H1 (cell line): ENCODE measurements at places on chromosomes 1 and 21.

DNA sequence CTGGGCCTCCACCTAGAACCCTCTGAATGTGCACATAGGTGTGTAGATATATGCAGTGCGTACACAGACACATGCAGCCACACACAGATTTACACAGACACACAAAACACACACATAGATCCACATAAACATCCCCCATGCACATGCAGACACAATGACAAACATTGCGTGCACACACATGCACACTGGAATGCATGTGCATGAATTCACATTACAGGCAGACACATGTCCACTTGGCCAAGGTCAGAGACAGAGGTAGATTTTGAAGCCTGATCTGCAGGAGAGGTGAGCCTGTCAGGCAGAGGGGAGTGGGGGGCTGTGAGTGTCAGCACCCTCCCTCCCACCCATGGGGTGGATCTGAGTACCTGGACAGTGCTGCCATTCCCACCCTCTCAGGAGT lies 338.5 kb downstream of the PTPRU start:
- H3K4me3 ChIP-seq = no peak overlapping the region
- no peaks in the 10 kb centered on the region for H3K36me3 ChIP-seq

DNA sequence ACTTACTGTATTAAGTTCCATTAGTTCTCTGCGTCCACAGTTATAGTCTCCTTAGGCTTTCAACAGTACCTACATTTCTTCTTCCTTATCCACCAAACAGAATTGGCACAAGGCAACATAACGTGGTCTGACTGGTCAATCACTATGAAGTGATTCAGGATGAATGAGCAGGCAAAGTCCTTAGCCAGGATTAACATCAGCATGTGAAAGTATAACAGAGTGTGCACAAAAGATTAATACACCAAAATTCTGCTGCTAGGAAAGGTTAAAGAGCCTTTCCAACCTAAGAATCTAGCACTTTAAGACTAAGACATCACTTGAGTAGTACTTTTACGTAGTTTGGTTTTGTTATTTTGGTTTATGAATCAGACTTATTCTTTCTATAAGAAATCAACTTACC lies 15.8 kb downstream of the DEPDC1 start:
- H3K4me3 ChIP-seq = no peak overlapping the region
- no peak overlapping the region for H3K27ac ChIP-seq
- peaks cover 42% of the 10 kb centered on the region for H3K36me3 ChIP-seq
- no peaks in the 10 kb centered on the region for H3K4me1 ChIP-seq
- no peaks in the 10 kb centered on the region for H3K27me3 ChIP-seq
- no peak for DNase-seq

DNA sequence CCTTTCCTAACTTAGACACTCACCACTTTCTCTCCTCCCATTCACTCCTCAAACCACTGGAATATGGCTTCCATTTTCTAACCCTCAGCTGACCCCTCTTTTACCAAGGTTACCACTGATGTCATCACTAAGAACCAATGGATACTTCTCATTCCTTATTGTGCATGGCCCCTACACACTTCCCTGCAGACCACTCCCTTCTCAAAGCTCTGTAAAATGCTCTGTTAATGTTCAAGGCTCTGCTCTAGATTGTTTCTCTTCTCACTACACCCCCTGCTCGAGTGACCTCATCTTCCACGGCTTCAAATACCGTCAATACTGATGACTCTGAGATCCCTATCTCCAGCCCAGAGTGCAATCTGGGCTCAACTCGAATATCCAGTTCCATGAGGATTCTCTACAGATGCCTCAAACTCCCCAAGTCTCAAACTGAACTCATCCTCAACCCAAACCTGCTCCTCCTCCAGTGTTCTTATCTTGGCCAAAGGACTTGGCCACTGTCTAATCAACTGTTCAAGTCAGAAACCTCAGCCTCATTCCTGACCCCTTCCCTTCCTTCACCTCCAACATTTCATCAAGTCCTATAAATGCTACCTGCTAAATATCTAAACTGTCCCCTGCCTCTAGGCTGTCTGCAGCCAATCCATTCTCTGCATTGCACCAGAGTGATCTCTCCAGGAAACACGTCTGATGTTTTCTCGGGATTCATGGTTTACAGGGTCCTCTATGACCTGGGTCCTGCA lies 41.3 kb upstream of the BMP8B start:
- no peak for DNase-seq
- H3K4me3 ChIP-seq = no peak overlapping the region
- no peaks in the 10 kb centered on the region for H3K27me3 ChIP-seq
- H3K36me3 ChIP-seq = no peaks in the 10 kb centered on the region
- H3K27ac ChIP-seq = no peak overlapping the region
- no peaks in the 10 kb centered on the region for H3K4me1 ChIP-seq

- DNase-seq = no peak
- H3K4me1 ChIP-seq = no peaks in the 10 kb centered on the region
- no peak overlapping the region for H3K4me3 ChIP-seq
- no peak overlapping the region for H3K27ac ChIP-seq
- H3K27me3 ChIP-seq = no peaks in the 10 kb centered on the region
These were observed 11.2 kb downstream of the C4BPA start for GRCh38 chr1:207115269-207115668.

DNA sequence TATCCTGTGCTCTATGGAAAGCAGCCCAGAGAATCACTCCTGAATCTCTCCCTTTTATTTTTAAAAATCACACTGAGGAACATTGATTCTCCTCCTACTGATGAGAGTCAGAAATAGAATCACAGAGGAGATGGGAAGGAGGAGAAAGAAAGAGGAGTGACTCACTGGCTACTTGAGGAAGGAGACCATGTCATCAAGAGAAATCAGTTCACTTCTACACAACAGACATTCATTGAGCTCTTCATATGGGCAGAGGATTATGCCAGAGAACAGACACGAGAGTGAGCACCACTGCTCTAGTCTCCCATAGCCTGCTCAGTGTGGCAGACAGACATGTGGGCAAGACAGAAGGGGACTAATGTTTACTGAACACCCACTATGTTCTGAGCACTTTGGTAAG lies 44.2 kb downstream of the RAB3B start:
- no peaks in the 10 kb centered on the region for H3K4me1 ChIP-seq
- H3K27me3 ChIP-seq = no peaks in the 10 kb centered on the region
- no peaks in the 10 kb centered on the region for H3K36me3 ChIP-seq
- no peak overlapping the region for H3K4me3 ChIP-seq
- no peak for DNase-seq
- H3K27ac ChIP-seq = no peak overlapping the region

- no peaks in the 10 kb centered on the region for H3K27me3 ChIP-seq
- H3K27ac ChIP-seq = no peak overlapping the region
- H3K36me3 ChIP-seq = no peaks in the 10 kb centered on the region
- no peak overlapping the region for H3K4me3 ChIP-seq
- peaks cover 5% of the 10 kb centered on the region for H3K4me1 ChIP-seq
- DNase-seq = no peak
These were observed 23.3 kb downstream of the FCRL2 start for GRCh38 chr1:157753611-157754010.

DNA sequence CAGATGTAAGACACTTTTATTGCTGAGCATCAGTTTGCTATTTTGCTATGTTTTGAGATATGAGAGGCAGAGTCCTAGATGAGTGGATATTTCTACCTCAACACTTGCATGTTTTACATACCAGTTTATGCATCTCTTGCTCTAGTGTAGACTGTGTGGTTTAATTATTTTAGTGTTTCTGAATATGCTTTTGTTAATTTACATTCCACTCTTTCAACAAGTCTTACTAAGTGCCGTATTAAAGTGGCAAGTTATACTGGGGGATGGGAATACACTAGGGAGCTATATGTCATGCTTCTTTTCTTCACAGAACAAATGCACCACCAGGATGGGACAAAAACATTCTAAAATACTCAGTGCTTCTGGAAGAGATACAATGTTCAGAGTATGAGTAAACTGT lies 507.7 kb upstream of the PRMT6 start:
- DNase-seq = no peak
- no peaks in the 10 kb centered on the region for H3K27me3 ChIP-seq
- H3K4me1 ChIP-seq = no peaks in the 10 kb centered on the region
- H3K27ac ChIP-seq = no peak overlapping the region
- H3K36me3 ChIP-seq = no peaks in the 10 kb centered on the region
- no peak overlapping the region for H3K4me3 ChIP-seq

GRCh38 chr1:46862348-46862747 lies 63.5 kb downstream of the CYP4B1 start:
- no peak overlapping the region for H3K4me3 ChIP-seq
- no peaks in the 10 kb centered on the region for H3K27me3 ChIP-seq
- H3K36me3 ChIP-seq = no peaks in the 10 kb centered on the region
- no peaks in the 10 kb centered on the region for H3K4me1 ChIP-seq
- H3K27ac ChIP-seq = no peak overlapping the region

GRCh38 chr1:41537788-41538351 lies 53.4 kb upstream of the EDN2 start:
- H3K36me3 ChIP-seq = no peaks in the 10 kb centered on the region
- H3K27me3 ChIP-seq = no peaks in the 10 kb centered on the region
- no peak overlapping the region for H3K4me3 ChIP-seq
- no peak for DNase-seq
- H3K4me1 ChIP-seq = no peaks in the 10 kb centered on the region

DNA sequence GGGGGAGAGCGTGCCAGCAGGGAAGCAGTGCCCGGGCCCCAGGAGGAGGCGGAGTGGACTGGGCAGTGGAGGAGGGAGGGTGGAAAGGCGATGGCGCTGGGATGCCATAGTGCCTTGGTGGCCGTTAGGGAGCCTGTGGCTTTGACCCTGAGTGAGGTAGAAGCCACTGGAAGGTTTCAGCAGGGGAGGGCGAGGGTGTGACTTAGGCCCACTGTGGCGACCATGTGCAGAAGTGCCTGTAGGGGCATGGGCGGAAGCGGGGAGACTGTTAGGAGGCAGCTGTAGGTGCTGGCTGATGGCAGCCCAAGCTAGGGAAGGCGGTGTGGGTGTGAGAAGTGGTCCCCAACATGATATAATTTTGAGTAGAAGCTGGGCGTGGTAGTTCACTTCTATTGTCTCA lies 28.2 kb downstream of the LHX4 start:
- no peak overlapping the region for H3K4me3 ChIP-seq

- DNase-seq = no peak
- H3K27ac ChIP-seq = no peak overlapping the region
- H3K4me1 ChIP-seq = no peaks in the 10 kb centered on the region
- no peaks in the 10 kb centered on the region for H3K36me3 ChIP-seq
- H3K4me3 ChIP-seq = no peak overlapping the region
These were observed 13.3 kb downstream of the FCRL1 start for GRCh38 chr1:157806431-157807149.

DNA sequence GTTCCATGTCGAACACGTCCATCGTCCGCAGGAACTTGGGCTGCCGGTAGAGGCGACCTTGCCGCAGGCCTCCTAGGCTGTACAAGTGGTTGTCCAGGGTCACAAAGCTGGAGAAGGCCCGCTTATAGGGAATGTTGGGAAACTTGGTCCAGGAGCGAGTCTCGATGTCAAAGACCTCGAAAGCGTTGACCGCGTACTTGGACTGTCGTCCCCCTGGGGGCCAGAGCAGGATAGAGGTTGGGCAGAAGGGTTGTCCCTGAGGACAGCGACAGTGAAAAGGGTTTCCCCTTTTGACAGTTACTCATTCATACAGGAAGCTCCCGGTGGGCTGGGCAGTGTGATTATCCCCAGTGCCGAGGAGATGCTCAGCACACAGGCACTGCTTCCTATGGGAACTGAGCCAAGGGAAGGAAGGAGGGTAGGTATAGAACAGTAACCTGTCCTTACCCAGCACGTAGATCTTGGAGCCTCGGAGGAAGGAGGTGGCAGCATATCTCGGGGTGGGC lies 17.5 kb downstream of the KLHDC8A start:
- H3K4me1 ChIP-seq = no peaks in the 10 kb centered on the region
- H3K27me3 ChIP-seq = peaks cover 22% of the 10 kb centered on the region
- no peak for DNase-seq
- H3K27ac ChIP-seq = no peak overlapping the region
- H3K4me3 ChIP-seq = no peak overlapping the region

DNA sequence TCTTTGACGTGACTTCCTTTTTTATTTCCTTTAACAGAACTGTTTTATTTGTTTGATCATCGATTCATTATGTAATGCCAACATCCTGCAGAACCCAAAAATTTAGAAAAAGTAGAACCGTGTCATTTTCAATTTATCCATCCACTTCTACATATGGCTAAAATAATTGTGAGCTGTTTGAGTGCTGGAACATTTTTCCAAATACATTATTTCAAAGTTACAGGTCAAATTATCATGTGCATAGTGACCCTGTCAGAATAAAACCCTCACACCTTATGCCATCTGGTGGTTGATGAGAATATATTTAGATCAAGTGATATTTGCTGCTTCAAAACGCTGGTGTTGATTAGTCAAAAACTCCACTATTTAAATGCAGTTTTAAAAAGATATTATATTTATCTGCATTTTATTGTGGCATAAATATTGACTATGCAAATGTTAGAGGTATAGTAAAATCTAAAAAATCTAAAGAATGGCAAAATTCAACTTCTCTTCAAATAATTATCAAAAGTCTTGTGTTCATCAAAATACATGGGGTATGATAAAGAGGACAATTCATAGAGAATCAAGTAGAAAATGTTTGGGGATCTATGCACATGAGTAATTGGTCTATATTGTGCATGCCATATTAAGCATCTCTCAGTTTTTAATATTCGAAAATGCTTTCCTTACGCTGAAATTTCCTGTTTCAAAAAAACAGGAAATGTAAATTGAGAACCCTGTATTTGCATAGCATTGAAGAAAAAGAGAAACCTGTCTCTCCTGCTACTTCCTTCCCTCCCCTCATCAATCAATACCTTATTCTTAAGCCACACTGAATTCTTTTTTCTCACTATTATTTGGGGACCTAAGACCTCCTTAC lies 39.7 kb downstream of the UBE2U start:
- no peak for DNase-seq
- H3K36me3 ChIP-seq = no peaks in the 10 kb centered on the region
- no peak overlapping the region for H3K4me3 ChIP-seq
- H3K4me1 ChIP-seq = peaks cover 6% of the 10 kb centered on the region; the same call in 1 of the 2 replicates
- H3K27me3 ChIP-seq = no peaks in the 10 kb centered on the region
- H3K27ac ChIP-seq = no peak overlapping the region

DNA sequence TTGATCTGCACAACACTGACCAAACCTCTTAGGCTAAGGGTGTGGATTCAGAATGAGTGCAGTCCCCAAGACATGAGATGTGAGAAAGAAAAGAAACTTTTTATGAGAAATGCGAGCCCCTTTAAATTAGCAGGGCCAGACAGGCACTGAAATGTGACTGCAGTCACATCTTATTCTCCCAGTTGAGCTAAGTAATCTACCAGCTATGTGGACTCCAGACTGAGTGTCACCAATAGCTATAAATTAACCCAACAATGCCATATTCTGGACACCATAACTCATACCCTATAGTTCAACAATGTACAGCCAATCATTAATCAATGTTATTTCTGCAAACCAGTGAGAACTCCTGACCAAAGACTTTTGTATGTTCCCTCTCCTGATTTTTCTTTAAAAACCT lies 153.2 kb downstream of the COQ8A start:
- no peaks in the 10 kb centered on the region for H3K4me1 ChIP-seq
- no peak overlapping the region for H3K27ac ChIP-seq
- no peak for DNase-seq
- H3K4me3 ChIP-seq = no peak overlapping the region
- H3K36me3 ChIP-seq = no peaks in the 10 kb centered on the region
